ENCODE measurements at places on chromosomes 12 and 14. TPM values are rescaled to one million over a fixed set of nuclear protein-coding genes. Genes with fewer than 3 reads are reported as not detected.

The TAS2R7 gene
- total RNA-seq = 0.41 TPM

- DNase-seq = no peak
Observed at GRCh38 chr14:75521415-75522199, 662 bp upstream of the BATF start.

DNA sequence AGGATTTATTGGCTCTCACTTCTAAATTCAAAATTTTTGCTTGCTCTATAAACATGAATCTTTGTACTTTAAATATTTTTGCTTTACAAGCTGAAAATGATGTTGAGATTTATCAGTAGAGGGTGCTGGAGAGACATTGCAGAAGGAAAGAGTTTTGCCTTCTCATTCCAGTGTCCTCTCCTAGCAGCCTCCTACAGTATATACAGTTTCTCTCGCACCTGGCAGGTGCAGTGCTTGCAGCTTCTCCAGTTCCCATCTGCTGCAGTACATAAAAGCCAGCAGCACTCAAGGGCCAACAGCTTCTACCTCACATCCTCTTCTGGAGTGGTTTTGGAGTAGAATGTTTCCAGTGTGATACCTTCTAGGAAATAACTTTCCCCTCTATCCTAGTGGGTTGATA is 601.8 kb upstream of the ATXN7L3B start:
- no peak for DNase-seq

DNA sequence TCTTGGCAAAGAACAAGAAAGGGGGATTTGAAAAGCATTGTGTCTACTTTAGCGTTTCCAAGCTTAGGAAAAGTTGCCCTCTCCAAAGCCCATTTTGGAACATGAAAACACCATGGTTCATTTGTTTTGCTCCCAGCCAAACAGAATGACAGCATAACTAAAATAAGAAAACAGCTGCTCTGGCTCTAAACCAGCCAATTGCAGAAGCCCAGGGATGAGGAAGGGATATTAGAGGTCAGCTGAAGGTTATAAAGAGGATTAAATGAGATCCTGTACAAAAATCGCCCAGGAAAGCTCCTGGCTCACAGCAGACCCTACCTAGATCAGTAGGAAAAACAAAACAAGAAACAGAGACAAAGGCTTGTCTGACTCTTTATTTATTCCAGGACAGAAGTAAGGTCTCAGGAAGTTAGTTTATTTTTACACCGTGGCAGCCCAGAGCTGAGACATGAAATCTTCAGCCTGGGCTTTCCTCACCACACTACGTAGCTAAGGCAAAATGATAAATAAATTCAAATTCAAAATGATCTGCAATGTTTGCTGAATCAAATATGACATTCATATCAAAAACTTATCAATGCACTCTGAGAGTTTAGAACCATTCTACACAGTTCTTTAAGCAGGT is 25.9 kb downstream of the SPX start:
- no peak for DNase-seq

DNA sequence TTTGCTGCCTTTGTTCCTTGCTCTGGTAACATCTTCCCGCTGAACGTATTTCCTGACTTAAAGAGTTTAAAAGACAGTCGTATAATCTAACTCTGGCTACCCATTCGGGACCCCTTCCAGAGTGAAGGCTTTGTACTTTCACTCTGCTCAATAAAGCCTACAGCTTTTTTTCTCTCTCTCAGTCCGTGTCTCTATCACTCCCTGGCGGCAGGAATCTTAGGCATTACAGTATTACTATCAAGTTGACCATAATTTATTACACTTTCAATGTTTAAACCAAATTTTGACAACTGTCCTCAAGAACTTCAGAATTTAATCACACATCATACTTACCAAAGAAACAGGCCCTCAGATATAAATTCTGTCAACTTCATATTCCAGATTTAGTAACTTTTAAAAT is 967.9 kb downstream of the FSCB start:
- DNase-seq = no peak

DNA sequence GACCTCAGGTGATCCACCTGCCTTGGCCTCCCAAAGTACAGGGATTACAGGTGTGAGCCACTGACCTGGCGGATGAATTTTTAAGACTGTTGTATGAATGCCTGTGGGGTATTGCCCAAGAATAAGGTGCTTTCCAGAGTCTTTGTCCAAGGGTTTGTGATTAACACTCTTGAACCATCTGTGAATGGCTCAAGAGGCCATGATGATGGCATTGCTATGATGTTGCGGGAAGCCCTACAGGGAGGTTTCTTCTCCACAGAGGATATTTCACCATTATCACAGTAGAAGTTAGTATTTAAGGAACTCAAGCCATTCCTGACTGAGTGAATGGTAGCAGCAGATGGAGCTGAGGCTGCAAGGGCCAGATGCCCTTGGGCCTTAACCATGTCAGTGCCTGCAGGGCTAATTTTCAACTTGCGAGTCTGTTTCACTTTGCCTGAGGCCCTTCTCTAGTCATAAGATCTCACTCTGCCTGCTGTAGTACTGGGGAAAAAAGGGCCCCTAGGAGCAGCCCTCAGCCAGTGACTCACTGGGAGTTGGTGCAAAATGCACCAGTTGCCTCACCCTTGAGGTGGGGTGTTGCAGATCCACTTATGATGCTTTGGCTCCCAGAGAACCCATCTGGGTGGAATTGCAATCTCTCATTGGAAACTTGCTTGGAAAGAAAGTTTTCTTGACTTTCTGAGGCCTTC is 108.6 kb upstream of the FLRT2 start:
- no peak for DNase-seq

DNA sequence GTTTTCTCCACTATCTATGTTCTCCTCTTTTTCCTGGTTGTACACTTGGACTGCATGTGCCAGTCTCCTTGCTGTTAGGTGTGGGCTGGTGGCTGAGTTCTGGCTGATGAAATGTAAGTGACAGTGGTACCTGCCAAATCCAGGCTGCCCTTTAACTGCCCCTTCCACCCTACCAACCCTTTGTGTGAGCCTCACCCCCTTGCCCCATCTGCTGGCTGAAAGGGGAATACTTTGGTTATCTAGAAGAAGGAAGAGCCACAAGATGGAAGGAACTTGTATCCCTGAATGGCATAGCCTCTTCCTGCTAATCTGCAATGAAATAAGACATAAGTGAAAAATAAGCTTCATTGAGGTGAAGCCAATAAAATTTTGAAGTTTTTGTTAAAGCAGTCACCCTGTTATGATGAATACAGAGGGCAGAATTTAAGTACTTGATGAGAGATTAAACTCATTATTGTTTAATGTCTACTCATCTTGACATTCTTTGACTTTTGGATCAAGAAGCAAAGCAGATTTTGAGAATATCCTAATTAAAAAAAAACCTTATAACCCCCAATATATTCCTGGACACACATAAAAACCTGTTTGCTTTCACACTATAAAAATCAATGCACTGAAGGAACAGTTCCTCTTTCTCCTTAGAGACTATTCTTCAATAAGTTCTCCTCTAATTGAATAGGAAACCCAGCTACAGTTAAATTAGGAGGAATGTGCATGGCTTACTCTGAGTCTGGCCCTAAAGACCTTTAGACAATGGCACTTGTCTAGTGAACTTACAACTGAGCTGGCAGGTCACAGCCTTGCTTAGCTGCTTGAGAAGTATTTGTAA is 262.6 kb upstream of the BTG1 start:
- no peak for DNase-seq

The LALBA gene
- not detected for total RNA-seq

The DYNC1H1 gene
- total RNA-seq = 565 TPM

DNA sequence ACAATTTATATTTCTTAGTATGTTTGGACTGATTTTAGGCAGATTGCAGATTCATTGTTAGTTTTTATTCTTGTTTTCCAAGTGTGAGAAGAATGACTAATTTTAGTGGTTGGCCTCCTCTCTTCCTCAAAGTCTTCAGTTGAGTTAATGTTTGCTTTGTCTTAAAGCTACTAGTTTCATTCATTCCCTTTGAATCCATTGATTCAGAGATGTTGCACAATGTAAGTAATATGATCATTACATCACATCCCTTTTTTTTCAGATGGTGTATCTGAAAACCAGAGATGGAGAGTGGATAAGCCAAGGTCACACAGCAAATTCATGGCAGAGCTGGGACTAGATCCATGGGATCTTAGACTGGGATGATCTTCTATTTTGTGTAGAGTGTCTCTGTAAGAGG is 577.5 kb downstream of the BCL11B start:
- DNase-seq = no peak

- no peak for DNase-seq
Observed at GRCh38 chr14:96508900-96509299, 6.7 kb downstream of the PAPOLA start.

DNA sequence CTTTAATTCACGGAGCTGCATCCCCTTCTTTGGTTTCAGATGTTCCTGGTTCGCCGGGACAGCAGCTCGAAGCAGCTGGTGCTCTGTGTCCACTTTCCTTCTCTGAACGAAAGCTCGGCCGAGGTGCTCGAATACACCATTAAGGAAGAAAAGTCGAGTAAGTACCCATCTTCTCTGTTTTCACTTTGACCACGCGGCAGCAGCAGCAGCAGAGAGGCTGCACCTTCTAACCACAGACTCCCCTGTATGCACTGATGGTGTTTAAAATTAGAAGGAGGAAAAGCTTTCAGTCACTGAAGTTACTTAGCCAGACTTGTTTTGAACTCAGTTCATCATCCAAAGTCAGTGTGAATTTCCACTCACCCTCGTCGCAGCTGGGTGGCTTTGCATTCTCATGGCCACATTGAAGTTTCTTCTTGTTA is 63.8 kb downstream of the RIN3 start:
- no peak for DNase-seq

DNA sequence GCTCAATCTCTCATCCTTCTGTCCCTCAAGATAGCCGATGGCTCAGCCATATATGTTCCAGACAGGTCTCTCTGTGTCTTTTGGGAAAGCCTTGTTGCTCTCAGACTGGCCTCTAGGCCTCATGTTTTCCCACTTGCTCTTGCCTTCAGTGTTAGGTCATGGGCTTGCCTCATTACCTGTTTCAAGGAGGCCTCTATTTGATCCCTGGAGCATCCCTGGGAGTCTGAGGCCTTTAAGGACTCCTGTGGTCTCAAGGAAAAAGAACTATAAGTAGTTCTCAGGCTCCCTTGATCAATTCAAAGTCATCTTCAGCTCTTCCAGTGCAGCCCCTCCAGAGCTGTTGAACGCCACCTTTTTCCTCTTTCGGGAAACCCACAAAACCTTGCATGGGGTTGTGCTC is 47.9 kb downstream of the NTF3 start:
- no peak for DNase-seq

- no peak for DNase-seq
Observed at GRCh38 chr14:84237881-84238280, 1292.1 kb upstream of the FLRT2 start.

The EPYC gene
- total RNA-seq = not detected

GRCh38 chr14:86790408-86791364 is 1202.3 kb downstream of the GALC start:
- DNase-seq = no peak

- no peak for DNase-seq
Observed at GRCh38 chr14:49868720-49869114, 16.1 kb upstream of the NEMF start.

GRCh38 chr14:35821564-35822411 is 4.3 kb upstream of the BRMS1L start:
- no peak for DNase-seq

DNA sequence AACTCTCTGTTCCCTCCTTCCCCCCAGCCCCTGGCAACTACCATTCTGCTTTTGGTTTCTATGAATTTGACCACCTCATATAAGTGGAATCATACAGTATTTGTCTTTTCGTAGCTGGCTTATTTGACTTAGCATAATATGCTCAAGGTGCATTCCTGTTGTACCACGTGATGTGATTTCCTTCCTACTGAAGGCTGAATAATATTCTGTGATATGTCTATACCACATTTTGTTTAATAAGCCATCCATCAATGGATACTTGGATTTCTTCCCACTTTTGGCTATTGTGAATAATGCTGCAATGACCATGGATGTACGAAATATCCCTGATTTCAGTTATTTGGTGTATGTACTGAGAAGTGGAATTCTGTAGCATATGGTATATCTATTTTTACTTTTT is 16.3 kb downstream of the NDUFA9 start:
- DNase-seq = no peak

The LRFN5 gene
- total RNA-seq = 66.9 TPM

The ADAM21 gene
- under 0.01 TPM for total RNA-seq

DNA sequence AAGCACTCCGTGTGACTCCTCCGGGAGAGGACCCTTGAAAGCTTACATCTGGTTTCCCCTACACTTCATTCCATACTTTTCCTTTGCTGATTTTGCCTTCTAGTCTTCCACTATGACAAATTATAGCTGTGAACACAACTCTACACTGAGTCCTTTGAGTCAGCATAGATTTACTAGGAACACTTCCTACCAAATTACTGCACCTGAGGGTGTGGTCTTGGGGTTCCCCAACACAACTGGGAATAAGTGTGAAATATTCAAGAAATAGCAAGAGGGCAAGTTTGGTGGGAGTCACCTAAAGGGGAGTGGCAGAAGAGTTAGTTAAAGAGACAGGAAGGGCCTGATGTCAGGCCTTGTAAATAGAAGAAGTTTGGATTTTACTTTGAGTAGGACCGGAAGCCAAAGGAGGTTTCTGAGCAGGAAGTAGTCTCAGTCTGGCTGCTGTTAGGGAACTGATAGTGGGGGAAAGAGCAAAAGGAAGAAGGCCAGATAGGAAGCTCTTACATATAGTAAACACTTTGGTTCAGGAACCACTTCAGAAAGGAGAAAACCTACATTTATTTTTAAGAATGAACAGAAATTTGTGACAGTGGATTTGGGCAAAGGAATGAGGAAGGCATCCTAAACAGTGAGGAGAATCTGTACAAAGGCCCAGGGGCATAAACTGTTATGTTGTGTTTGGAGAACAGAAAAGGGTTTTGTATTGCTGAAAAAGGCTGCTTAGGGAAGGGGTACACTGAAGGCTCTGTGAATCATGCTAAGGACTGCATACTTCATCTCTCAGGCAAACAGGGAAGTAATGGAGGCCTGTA is 14.2 kb downstream of the SEL1L start:
- no peak for DNase-seq

- no peak for DNase-seq
Observed at GRCh38 chr14:70885343-70886022, 21.8 kb upstream of the PCNX1 start.

DNA sequence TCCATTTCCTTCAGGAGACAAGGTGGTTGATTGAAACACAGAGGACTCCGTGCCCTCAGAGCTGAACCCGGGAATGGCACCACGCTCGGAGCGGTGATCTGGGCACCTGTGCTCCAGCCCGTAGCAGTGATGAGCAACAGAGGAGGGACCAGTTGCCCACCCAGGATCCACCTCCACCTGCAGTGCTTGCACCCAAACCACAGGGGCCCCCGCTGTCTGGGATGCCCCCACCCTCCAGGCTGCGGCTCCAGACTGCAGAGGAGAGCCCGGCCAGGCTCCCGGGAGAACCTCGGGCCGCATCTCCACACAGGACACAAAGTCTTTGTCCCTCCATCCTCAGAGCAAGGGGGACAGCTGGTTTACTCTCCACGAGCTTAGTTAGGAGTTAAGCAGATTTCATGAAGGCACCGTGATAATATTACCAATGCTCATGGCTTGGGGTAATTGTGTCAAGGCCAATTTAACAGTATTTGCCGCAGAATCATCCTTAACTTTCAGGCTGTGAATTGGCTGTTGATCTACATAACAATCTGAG is 100.6 kb downstream of the TNFAIP2 start:
- no peak for DNase-seq
